ENCODE measurements at places on chromosomes 6 and 20. TPM values are rescaled to one million over a fixed set of nuclear protein-coding genes. Genes with fewer than 3 reads are reported as not detected.

The BCAS1 gene
- total RNA-seq = 0.81 TPM

- peak overlapping the region; percentile 85 for H3K4me3 ChIP-seq
- no peak for DNase-seq
- H3K36me3 ChIP-seq = no peaks in the 10 kb centered on the region
- peaks cover 21% of the 10 kb centered on the region for H3K4me1 ChIP-seq
These were observed 2.6 kb downstream of the TRERF1 start for GRCh38 chr6:42448927-42449659.

GRCh38 chr6:12957321-12958051, 240.9 kb downstream of the PHACTR1 start:
- peaks cover 10% of the 10 kb centered on the region for H3K4me1 ChIP-seq
- no peaks in the 10 kb centered on the region for H3K27me3 ChIP-seq
- peak overlapping the region; percentile 60 for H3K4me3 ChIP-seq
- H3K27ac ChIP-seq = peak overlapping the region; percentile 70

GRCh38 chr6:161346717-161347116, 72.9 kb upstream of the AGPAT4 start:
- DNase-seq = no peak
- H3K27ac ChIP-seq = no peak overlapping the region
- no peaks in the 10 kb centered on the region for H3K36me3 ChIP-seq
- no peaks in the 10 kb centered on the region for H3K4me1 ChIP-seq

- no peak for DNase-seq
- no peaks in the 10 kb centered on the region for H3K27me3 ChIP-seq
- H3K4me3 ChIP-seq = no peak overlapping the region
- H3K4me1 ChIP-seq = no peaks in the 10 kb centered on the region
- H3K36me3 ChIP-seq = no peaks in the 10 kb centered on the region
These were observed 90.9 kb downstream of the CRYBG1 start for GRCh38 chr6:106451439-106451838.

DNA sequence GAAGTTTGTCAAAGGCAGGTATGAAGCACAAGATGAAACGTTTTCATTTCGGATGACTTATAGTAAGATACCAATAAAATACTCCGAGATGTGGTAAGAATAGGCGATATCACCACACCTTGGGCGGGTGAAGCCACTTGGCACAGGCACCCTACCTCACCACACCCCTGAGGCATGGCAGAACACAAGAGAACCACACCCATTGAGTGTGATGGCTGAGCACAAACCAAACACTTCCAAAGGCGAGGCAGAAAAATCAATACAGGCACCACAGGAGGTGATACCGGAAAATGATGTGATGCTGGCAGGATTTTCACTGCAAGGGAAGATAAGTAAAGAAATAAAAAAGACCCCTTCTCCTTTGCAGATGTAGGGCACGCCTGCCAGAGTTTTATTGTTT, 332.9 kb upstream of the PRDM1 start:
- H3K4me1 ChIP-seq = no peaks in the 10 kb centered on the region
- H3K27ac ChIP-seq = no peak overlapping the region
- no peaks in the 10 kb centered on the region for H3K36me3 ChIP-seq

DNA sequence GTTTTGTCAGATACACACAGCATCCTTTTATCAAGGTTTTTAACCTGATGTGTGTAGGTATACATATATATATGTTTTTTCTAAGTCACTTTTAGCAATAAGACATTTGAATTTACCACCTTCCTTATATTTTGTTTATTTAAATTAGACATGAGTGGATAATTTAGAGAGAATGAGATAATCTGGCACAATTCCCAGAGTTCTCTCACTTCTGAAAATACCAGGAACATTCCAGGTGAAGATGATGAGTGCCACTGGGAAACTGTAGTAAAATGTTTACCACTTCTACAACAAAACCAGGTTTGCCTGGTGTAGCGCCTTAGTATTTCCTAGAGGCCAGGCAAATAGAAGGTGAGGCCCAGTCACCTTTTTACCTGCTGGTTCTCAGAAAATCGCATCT, 189.5 kb downstream of the TMEM242 start:
- H3K4me1 ChIP-seq = peaks cover 13% of the 10 kb centered on the region
- H3K4me3 ChIP-seq = no peak overlapping the region
- H3K36me3 ChIP-seq = peaks cover 30% of the 10 kb centered on the region
- no peak overlapping the region for H3K27ac ChIP-seq
- no peaks in the 10 kb centered on the region for H3K27me3 ChIP-seq
- no peak for DNase-seq

DNA sequence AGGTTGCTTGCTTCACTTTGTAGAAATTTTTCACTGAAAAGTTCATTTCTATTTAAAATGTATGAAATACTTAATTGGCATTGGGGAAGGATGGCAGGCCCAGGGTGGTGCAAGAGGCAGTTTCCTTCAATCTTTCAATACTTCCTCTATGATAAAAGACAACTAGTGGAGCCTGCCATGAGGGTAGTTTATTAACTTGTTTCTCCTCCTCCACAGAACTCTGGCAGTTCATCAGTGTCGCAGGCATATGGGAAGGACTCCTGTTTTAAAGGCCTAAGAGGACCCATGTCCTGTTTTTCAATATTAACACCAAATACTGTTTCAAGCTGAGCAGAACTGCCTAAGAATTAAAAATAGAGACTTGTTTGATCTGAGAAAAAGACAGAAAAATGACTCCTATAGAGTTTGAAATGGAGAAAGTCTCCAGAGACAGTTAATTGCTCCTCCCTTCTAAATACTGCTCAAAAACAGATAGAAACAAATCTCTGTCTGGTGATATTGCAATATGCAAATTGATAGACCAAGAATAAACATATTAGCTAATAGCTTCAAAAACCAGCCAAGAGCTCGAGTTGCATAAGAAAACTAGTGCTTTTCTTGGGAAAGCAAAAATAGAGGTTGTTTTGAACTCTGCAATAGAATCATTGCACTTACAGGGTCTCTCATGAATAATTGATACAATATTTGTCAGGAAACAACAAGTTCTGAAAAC, 665.7 kb upstream of the SLC35B3 start:
- no peak overlapping the region for H3K4me3 ChIP-seq
- no peak overlapping the region for H3K27ac ChIP-seq
- no peaks in the 10 kb centered on the region for H3K36me3 ChIP-seq
- no peak for DNase-seq

All from upper lobe of right lung (tissue), 1 donor.